ENCODE measurements at places on chromosomes 13 and 19.

GRCh38 chr19:32220951-32221350 lies 124.5 kb upstream of the ZNF507 start:
- no peak for DNase-seq

DNA sequence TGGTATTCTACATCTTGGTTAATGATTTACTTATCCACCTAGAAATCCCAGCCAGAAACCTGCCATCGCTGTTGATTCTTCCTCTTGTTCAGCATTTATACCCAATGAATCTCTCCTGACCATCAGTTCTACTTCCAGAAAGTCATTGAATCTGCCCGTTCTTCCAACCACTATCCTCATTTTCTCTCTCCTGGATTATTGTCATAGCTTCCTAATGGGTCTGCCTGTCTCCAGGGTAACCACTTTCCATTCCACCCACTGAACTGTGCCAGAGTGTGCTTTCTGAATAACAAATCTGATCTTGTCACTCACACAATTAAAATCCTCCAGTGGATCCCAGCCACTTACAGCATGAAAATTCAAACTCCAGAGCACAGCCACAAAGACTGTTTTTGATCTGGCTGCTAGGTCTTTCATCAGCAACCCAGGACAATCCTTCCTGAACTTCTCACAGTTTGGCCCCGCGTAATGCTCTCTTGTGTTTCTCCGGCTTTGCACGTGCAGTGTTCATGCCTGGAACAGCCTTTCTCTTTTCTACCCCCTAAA lies 330.6 kb downstream of the SPRY2 start:
- no peak for DNase-seq

DNA sequence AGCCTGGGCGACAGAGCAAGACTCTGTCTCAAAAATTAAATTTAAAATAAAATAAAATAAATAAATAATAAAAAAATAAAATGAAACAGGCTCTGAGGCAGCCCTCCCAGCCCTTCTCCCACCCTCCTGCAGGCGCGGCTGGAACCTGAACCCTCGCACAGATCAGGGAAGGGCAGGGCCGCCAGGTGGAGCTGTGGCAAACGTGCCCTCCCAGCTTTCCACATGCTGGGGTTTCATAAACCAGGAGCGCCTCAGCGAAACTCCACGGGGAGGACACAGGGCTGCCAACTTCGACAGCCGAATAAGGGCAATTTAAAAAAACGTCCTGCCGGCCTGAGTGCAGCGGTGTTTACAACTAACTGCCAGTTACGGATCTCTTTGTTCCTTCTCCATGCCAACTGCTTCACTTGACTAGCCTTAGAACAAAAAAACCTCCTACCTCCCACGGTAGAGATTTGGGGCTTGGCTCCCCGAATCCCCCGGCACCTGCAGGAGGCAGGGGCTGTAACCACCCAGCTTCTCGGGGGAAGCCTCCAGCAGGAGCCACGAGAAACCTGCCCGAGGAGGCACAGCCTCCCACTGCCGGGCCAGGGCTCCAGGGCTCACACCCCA lies 15.9 kb downstream of the ZNF787 start:
- peak; percentile 79 for DNase-seq

DNA sequence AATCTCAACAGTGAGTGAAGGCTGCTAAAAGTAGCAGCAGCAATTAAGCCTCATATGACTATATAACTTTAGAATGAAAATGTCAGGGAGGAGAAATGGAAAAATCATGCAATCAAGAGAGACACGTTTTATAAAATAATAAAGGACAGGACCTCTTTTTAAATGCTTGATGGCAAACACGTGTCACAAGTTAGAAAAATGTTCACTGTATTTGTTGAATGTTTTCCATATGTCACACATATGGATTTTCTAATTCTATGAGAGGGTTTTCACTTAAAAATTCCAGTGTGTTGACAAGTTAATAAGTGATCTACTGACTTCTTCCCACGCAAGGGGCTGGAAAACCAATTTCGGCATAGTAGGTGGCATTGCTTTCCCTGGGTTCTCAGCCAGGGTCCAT lies 27.7 kb upstream of the KCTD12 start:
- no peak for DNase-seq

GRCh38 chr13:72383646-72384045 lies 343.8 kb downstream of the MZT1 start:
- DNase-seq: no peak

- no peak for DNase-seq
Observed at GRCh38 chr19:45223879-45224278, 21.3 kb downstream of the EXOC3L2 start.

DNA sequence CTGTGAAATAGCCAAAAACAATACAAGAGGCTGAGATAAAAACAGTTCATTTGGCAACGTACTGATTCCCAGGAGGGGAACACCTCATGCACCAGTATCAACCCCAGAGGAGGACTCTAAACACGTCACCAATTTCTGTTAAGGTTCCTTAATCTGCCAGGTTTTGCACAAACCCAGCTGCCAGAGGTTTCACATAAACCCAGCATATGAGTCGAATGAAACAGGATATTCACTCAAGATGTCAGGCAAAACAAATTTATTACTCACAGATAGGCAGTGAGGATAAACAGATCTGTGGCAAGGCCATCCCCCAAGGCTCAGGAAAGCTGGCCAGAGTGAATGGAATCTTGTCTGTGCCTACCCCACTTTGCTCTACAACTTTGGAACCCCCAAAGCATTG lies 210.9 kb downstream of the GPC5 start:
- no peak for DNase-seq

GRCh38 chr13:89393758-89394304 lies 1722.7 kb downstream of the SLITRK5 start:
- no peak for DNase-seq

DNA sequence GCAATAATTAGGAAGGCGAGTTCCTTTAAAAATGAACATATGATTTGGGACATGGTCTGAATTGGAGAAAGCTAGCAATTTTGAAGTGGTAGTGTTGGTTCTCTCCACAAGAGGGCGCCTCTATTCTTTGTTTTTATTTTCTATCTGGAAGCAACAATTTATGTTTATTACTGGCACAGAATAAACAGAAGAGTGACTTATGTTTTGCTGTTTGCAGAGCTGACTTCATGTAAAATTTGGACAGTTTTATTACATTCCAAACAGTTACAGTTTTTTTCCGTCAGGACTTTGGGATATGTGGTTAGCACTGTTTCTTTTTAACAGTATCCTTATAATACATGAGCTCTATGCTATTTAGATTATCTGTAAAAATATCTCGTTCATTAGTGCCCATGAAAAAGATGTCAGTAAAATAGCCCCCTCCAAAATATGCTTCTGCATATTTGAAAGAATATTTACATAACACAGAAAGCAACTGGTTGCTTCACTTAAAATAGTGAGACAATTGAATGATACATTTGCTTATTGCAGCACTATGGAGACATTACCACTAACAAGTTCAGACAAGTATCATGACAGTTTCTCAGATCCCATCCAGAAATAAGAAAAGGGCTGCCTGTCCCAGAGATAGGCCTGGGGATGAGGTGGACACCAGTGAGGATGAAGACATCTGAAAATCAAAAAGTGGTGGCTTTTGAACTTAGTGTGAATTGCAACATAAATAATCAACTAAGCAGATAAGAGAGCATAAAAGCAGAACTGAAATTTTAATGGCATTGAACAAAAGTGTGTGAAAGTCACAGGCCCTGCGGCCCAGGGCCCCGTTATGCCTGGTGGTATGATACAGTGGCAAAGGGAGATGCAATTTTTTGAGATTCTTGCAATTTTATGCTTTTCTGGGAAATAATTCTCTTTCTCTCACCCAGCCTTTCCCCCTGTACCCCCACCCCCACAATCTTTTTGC lies 32.3 kb upstream of the FGF9 start:
- DNase-seq: peak; percentile 47

DNA sequence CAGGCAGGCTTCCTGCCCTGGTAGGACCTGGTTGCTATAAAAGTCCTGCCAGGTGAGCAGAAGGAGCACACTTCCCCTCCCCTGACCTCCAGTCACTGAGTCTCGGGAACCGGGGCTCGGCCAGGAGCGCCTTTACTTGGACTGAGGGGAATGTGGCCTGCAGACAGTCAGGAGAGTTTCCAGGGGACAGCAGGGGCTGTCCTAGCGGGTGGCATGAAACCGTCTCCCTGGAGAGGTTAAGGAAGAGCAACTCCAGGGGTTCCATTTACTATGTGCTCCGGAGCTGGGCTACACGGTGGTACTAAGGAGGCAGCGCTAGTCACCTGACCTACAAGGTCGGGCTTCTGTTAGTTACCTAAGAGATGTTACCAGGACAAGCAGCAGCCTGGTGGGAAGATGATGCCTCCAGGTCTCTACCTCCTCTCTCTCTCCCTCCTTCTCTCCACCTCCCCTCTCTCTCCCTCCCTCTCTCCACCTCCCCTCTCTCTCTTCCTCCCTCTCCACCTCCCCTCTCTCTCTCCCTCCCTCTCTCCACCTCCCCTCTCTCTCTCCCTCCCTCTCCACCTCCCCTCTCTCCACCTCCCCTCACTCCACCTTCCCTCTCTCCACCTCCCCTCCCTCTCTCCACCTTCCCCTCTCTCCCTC lies 4.1 kb upstream of the CNOT3 start:
- no peak for DNase-seq

- no peak for DNase-seq
Observed at GRCh38 chr19:5246554-5247155, 94.0 kb downstream of the PTPRS start.

- no peak for DNase-seq
Observed at GRCh38 chr13:19834704-19835103, 28.7 kb downstream of the ZMYM5 start.
